ENCODE measurements at places on chromosomes 2 and 18. TPM values are rescaled to one million over a fixed set of nuclear protein-coding genes. Genes with fewer than 3 reads are reported as not detected.

ALPI gene
- not detected for total RNA-seq

NRBP1 gene
- total RNA-seq: 106 TPM

IKZF2 gene
- total RNA-seq: 7.5 TPM

PRKAG3 gene
- total RNA-seq: not detected

TGFA gene
- not detected for total RNA-seq

PLGLB1 gene
- 0.22 TPM for total RNA-seq

ZNF638 gene
- total RNA-seq: 114 TPM

TSHZ1 gene
- 6.6 TPM for total RNA-seq

GALNT14 gene
- 1.2 TPM for total RNA-seq

USP14 gene
- total RNA-seq: 38.6 TPM

TRIM43 gene
- not detected for total RNA-seq

IL1RL2 gene
- total RNA-seq: 1.4 TPM

CTAGE1 gene
- not detected for total RNA-seq

RTP5 gene
- total RNA-seq: not detected

ST6GAL2 gene
- total RNA-seq: 0.11 TPM

CRYBA2 gene
- not detected for total RNA-seq

CYP27A1 gene
- total RNA-seq: 25.1 TPM

CLEC4F gene
- not detected for total RNA-seq

CYP1B1 gene
- total RNA-seq: 4.0 TPM

ZAP70 gene
- total RNA-seq: 0.12 TPM

CIB4 gene
- not detected for total RNA-seq

ELOA2 gene
- total RNA-seq: not detected

MC4R gene
- total RNA-seq: not detected

LPIN2 gene
- 48.0 TPM for total RNA-seq

COLEC12 gene
- total RNA-seq: 13.2 TPM

MALL gene
- total RNA-seq: 18.1 TPM

CCDC74B gene
- total RNA-seq: 9.8 TPM

TMEM150A gene
- 3.1 TPM for total RNA-seq

SULT1C2 gene
- total RNA-seq: 0.33 TPM

CD207 gene
- total RNA-seq: not detected

C2orf80 gene
- not detected for total RNA-seq

POTEC gene
- total RNA-seq: not detected

PCARE gene
- total RNA-seq: not detected

MCFD2 gene
- total RNA-seq: 260 TPM

ERICH2 gene
- total RNA-seq: 0.33 TPM

ABCG8 gene
- total RNA-seq: not detected

SYT4 gene
- not detected for total RNA-seq

CDK15 gene
- 3.1 TPM for total RNA-seq

RNF125 gene
- total RNA-seq: 0.50 TPM

SETBP1 gene
- 2.2 TPM for total RNA-seq

FOXI3 gene
- not detected for total RNA-seq

MTA3 gene
- total RNA-seq: 32.5 TPM
